ENCODE measurements at places on chromosomes 5 and 9.

DNA sequence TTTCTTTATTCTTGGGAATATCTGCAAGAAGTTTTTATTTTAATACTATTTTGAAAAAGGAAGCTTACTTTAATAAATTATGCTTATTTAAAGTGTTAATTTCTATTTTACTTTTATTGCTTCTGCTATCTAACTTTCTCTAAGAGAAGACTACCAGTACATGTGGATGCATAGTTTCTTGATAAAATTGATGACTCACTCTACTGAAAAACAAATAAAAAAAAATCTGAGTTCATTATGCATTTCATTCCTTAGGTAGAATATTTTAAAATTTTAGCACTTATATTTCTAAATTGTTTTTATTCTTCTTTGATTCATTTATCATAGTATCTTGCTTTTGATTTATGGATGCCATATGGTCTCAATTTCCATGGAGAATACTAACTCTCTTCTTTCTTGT is 217.9 kb downstream of the TAF11L14 start:
- DNase-seq: no peak

GRCh38 chr5:133460172-133460758 is 152.1 kb downstream of the FSTL4 start:
- no peak for DNase-seq

DNA sequence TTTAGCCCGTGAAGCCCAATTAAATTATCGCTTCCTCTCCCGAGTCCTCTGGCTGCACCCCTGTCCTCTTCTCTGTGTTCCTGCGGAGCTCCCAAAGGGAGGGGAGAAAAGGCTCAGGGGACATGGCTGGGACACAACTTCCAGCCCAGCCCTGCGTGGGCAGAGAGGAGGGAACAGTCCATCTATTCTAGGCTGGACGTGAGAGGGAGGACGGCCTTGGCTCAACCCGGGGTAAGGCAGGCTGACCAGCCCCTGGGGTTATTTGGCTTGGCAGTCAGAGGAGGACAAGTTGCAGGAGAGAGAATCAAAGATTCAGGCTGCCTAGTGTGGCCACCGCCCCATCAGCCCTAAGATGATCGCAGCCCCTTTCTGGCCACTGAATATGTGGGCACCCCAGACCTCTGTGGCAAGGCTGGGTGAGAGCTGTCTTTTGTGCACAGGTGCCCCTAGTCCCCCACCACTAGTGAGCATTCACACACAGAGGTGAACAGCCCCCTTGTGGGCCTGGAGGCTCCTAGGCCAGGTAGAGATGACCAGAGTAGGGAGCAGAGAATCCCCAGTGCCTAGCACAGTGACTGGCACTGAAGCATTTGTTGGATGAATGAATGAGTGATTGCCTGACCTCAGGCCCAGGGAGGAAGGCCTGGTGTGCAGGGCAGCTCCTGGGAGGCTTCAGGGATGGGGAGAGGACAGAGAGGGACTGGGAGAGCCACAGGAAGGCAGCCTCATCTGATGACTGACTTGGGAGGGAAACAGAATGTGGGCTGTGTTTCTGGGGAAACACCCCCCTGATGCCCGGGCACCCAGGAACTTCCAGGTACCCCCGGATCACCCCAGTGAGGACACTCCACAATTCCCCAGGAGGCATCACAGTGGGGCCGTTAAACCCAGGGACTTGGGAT is 133.9 kb downstream of the C9orf50 start:
- DNase-seq: no peak

DNA sequence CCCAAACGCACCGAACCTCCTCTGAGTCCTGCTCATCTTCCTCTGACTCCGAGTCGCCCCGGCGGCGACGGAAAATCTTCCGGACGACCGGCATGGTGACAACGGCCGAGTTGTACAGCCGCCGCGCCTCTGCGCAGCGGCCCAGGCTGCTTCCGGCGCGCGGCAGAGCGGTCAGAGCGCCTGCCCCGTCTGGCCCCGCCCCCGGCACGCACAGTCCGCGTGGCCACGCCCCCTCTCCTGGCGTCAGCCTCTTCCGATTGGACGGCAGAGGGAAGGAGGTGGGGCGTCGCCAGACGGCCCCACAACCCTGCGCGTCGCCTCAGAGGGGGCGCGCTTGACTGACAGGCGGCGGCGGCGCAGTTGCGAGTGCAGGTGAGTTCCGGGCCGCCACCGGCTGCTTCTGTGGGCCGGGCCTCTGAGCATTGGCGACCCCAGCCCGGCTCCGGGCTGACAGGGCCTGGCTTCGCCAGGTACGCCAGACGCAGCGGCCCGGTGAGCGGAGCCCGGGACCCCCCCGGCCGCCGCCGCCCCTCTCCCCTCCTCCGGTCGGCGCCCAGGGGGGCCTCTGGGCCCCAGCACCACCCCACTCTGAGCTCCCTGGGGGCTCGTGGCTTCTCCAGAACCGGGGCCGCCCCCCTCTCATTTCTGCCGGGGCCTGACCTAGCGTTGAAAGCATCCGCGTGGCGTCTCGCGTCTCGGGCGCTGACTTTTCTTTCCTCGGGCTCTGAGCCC is at the start of the genes C9orf78 and USP20:
C9orf78 (minus strand) TSS at position 148 of the 732 bp plus-strand sequence; CDS start at position 94, 54 bp downstream.
USP20 (plus strand) TSS at position 331 of the 732 bp plus-strand sequence. CDS start 17,098 bp downstream, outside the sequence.
- peak; percentile 97 for DNase-seq

- DNase-seq: no peak
These were observed 167.2 kb downstream of the CACNA1B start for GRCh38 chr9:138044485-138045383.

DNA sequence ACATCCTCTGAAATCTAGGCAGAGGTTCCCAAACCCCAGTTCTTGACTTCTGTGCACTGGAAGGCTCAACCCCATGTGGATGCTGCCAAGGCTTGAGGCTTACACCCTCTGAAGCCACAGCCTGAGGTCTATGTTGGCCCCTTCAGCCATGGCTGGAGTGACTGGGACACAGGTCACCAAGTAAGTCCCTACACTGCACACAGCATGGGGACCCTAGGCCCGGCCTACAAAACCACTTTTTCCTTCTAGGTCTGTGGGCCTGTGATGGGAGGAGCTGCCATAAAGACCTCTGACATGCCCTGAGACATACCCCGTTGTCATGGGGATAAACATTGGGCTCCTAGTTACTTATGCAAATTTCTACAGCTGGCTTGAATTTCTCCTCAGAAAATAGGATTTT is 418.8 kb upstream of the CCNH start:
- no peak for DNase-seq

DNA sequence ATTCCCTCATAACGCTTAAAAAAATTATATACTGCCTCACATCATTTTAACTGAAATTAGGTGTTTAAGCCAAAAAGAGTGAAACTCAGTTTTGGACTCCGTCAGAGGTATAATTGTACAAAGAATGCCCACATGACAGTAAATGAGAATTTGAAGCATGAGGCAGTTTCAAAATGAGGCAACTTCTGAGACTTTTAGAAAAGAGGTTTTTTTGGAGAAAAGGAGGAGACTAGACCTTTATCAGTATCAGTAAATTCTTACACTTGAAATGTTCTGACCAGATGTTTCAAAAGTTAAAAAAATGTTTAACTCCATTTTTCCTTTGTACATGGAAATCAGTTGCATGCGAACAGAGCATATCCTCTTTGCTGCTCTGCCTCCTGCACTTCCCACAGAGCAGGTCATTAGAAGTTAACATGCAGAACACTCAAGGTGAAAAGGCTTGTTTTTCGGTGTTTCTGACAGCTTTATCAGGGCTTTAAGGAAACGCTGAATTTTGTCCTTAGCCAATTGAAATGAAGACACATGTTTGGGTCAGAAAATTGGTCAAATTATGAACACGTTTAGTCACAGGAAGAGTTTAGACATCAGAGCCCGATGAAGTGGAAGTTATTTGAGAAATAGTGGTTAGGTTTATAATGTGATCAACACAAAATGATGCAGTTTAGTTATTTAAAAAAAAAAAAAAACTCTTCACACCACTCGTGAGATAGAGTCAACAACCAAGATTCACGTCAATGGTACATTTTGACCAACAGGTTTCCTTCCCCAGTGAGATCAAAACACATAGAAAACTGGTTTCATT is 59.5 kb downstream of the PIK3R1 start:
- DNase-seq: no peak

DNA sequence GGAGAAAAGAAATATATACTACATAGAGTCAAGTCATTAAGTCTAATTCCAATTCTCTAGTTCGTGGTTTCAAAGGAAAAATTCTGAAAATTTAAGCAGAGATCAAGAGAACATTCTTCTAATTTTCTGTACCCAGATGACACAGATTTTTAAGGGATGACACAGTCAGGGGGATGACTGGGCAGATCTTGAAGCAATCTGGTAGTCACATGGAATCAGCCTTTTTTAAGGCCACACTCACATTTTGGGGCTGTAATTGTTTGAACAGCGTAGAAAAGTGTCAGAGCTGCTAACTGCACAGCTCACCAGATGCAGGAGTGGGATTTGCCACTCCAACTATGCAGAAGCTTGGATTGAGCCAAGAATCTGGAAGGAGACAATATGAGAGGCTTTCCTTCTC is 20.4 kb downstream of the PDE4D start:
- no peak for DNase-seq

GRCh38 chr5:38722918-38723317 is 122.9 kb upstream of the OSMR start:
- DNase-seq: no peak
